Muscle of back (tissue), 13 donors: ENCODE measurements at places on chromosomes 13 and 19. TPM values are rescaled to one million over a fixed set of nuclear protein-coding genes. Genes with fewer than 3 reads are reported as not detected.

- DNase-seq, result no peak
Observed at GRCh38 chr13:39760521-39760920, 105.1 kb downstream of the COG6 start.

GRCh38 chr19:47229676-47230053 lies 1.3 kb downstream of the BBC3 start:
- peak; percentile 67 for DNase-seq

DNA sequence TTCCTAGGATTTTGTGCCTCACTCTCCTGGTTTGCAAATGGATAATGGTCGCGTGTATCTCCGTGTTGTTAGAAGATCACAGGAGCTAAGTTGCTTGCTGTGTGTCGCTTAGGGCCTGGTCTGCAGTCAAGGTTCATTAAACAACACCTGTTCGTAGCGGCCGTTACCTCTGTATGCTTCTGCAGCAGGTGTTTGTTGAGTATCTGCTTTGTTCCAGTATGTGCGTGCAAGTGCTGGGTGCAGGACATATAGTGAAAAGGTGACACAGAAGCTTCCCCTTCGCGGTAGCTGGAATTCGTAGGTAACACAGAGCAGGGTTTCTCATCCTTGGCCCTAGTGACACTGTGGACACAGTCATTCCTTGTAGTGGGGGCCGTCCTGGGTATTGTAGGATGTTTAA lies 5.4 kb downstream of the MED25 start:
- no peak for DNase-seq

GRIN3B gene
- polyA plus RNA-seq, result 0.18 TPM

DNA sequence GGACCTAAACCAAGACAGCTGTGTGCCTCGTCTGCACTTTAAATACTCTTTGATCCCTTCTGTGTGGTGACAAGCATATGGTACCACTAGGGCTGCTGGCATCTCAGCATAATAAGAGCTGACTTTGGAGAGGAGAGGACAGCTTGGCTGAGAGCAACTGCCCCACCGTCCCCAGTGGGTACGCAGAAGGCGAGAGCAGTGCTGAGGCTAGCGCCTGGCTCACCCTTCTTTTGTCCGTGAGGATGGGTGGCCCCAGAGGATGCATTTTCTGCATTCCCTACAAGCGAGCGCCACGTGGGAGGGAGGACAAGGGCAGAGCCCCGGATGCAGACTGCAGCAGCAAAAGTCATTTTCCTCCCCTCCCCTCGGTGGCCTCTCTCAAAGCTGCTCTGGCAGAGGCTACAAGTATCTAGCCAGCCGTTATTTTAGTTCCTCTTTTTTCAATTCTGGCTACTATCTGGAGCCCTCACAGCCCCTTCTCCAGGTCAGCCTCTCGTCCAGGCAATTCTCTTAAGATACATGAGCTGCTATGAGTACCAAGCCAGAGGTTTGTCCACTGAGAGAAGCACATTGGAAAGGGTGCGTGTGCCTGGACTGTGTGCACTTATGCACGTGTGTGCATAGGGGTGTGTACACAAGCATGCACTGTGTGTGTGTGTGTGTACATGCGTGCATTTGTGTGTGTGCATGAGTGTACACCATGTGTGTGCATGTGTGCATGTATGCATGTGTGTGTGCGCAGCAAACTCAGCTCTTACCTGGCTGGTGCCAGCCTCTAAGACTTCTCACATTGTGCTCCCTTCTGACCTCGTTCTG lies 51.3 kb downstream of the RAB20 start:
- DNase-seq, result no peak

SLC7A10 gene
- polyA plus RNA-seq, result 6.8 TPM

- DNase-seq, result peak; percentile 86
Observed at GRCh38 chr19:47471733-47472457, at the start of gene SLC8A2. Gene SLC8A2 (minus strand): TSS chr19:47471893. CDS start chr19:47466403, 5,490 bp downstream.

DNA sequence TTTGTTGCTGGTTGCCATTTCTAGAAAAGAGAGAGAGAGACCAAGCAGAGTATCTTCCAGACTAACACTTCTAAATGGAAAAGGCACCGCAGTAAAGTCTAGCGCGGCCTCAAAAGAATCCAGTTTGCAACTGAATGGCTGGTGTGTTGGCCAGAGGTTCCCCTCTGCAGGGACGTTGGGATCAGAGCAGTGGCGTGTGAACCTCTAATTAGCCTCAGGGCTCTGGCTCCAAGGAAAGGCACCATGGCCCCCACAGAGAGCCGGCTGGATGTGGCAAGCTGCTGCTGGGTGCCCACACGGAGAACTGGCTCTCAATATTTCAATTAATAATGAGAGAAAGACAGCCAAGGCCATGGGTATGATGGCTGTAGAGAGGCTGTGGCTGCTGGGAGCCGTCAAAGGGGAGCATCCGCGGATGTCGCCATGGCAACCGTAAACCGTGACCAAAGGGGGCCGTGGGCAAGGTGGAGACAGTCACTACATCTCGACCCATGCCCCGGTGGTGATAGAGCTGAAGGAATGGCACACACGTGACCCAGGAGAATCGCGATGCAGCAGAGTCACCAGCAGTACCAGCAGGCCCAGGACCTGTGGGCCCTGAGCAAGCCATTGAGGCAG lies 9.5 kb downstream of the VSTM2B start:
- DNase-seq, result no peak

DNA sequence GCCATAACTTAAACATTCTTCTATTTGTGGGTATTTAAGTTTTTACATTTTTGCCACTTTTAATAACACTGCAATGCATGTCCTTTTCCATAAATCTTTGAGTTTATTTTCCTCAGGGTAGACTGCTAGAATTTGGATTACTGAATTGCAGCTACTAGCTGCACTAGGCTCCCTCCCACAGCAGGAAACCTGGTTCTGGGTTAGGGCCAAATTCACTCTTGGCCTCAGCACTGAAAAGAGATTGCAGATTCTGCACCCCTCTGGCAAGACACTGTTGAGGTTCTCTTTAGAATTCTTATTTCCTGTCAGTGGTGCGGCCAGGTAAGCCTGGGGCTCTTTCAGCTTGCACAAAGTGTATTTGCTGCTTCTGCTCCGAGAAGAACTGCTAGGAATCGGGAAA lies 155.7 kb downstream of the ENOX1 start:
- DNase-seq, result no peak

GRCh38 chr19:19342086-19343015 lies 21.7 kb downstream of the MAU2 start:
- no peak for DNase-seq

CD79A gene
- 0.72 TPM for polyA plus RNA-seq

- no peak for DNase-seq
Observed at GRCh38 chr13:114219392-114219791, 15.3 kb upstream of the CDC16 start.

MBD3L3 gene
- not detected for polyA plus RNA-seq

DNA sequence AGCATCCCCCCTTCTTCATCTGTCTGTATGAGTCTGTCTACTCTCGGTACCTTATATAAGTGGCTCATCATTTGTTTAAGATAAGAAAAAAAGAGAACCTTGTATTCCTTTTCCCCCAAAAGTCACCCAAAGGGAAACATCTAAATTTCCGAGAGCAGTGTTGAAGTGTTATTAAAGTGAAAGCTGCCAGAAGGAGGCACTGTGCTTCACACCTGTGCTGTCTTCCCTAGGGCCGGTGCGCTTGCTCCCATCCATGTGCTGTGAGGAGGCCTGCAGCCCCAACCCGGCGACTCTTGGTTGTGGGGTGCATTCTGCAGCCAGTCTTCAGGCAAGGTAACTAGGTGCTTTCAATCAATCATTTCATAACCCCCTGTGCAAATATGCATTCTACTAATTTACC lies 97.5 kb downstream of the TNFRSF19 start:
- DNase-seq, result no peak

- DNase-seq, result no peak
Observed at GRCh38 chr13:98942997-98943396, 34.9 kb downstream of the DOCK9 start.

ZNF850 gene
- 1.5 TPM for polyA plus RNA-seq

DNA sequence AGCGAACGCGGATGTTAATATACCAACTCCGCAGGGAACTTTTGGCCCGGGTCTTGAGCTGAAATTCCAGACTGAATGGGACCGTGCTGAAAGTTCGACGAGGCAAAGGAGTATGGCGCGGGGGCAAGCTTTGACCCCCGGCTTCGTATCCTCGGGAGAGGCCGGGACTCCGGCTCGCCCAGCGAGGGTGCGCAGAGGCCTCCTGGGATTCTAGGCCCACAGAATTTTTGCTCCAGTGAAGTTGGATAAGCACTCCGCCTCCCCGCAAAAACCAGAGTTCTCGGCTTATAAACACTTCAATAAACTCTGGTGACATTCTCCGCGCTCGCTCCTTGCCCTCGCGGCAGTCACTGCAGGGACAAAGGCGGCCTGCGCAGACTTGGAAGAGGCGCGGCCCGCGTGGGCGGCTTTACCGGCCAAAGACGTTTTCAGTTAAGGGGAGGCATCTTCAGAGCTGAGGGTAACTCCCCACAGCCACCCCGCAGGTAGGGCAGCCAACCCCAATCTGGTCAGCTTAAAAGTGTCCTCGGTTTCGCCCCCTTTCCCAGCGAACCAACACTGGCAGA lies 112.6 kb downstream of the KCNRG start:
- peak; percentile 70 for DNase-seq

DNA sequence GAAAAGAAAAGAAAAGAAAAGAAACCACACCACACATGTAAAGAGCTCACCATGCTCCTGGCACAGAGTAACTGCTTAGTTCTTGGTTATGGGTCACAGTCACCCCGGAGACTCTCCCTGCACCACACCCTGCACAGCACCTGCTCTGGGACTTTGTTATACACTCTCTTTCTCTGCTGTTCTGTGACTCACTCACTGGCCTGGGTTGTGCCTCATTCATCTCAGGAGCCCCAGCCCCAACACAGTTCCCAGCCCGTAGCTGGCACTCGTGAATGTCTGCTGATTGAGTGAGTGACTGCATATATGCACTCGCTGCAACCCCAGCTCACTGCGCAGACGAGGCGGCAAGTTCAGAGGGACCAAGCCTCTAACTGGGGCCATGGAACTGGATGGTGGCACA lies 22.9 kb upstream of the ZNF507 start:
- no peak for DNase-seq

- DNase-seq, result no peak
Observed at GRCh38 chr19:39160889-39161672, 35.5 kb downstream of the PAK4 start.

- DNase-seq, result no peak
Observed at GRCh38 chr19:31392464-31392863, 43.2 kb upstream of the TSHZ3 start.

LRRC4B gene
- 12.1 TPM for polyA plus RNA-seq

DNA sequence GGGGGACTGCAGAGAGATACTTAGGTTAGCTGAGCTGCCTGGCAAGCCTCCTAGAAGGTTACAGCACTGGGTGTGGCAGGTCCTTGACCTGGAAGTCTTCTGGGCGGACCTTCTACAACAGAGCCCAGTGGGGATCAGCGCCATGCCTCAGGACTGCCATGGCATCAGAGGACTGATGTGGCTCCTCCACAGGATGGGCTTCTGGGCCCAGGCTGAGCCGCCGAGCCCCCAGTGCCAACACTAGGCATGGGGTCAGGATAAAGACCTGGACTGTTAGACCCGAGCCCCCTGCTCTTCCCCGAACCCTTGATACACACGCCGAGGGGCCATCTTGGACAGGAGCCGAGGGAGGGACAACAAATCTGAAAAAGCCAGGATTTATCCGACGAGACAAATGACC lies 64.0 kb upstream of the SOX21 start:
- no peak for DNase-seq

- no peak for DNase-seq
Observed at GRCh38 chr19:49557641-49558325, 22.6 kb downstream of the NOSIP start.

FCGBP gene
- 4.7 TPM for polyA plus RNA-seq

GRCh38 chr19:13718733-13719132 lies 45.6 kb upstream of the MRI1 start:
- DNase-seq, result peak; percentile 68

DNA sequence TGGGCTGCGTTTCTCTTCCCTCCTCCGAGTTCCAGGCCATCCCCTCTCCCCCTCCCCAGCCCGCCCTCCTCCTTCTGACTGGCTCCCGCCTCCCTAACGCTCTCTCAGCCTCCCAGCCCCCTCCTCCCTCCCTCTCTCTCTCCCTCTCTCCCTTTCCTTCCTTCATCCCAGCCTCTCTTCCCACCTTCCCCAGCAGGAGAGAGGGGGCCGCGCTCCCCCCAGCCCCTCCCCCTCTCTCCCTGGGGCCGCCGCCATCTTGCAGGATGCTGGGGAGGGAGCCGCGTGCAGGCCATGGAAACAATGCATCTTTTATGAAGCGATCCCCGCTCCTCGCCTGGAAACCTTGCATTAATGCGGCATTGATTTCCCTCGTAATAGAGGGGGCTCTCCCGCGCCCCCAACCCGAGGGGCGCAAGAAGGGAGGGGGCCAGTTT lies 42.6 kb upstream of the ADGRL1 start:
- DNase-seq, result peak; percentile 87

- DNase-seq, result no peak
Observed at GRCh38 chr13:112580912-112581311, 7.0 kb downstream of the TUBGCP3 start.

GRCh38 chr13:93956426-93956825 lies 523.1 kb downstream of the DCT start:
- DNase-seq, result no peak

DNA sequence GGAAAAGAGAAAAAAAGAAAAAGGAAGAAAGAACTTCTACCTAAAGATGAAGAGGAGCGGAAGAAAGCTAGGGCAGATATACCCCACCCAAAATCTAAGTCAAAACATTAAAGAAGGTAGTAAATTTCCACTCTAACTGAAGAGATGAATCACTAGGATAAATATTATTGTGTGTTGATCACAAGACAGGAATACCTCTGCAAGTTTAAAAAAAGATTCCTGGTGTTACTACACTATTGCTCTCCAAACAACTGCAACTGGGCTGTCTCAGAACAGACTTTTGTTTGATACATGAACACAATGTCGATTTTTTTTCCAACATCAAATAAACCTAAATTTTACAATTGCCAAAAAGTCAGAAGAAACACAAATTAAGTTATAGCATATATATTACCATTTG lies 6.8 kb downstream of the HSPH1 start:
- no peak for DNase-seq

STOML3 gene
- not detected for polyA plus RNA-seq
